ENCODE measurements at places on chromosomes 1 and 21. TPM values are rescaled to one million over a fixed set of nuclear protein-coding genes. Genes with fewer than 3 reads are reported as not detected.

Gene AMY2A
- total RNA-seq, result not detected

Gene CLCNKB
- total RNA-seq, result 1.9 TPM

Gene FTCD
- total RNA-seq, result 4.5 TPM

Gene TEKT2
- total RNA-seq, result not detected

Gene HMGCL
- total RNA-seq, result 33.5 TPM

GRCh38 chr1:5915587-5916571 is 76.3 kb downstream of the NPHP4 start:
- H3K27ac ChIP-seq, result no peak overlapping the region
- H3K4me1 ChIP-seq, result no peaks in the 10 kb centered on the region
- no peaks in the 10 kb centered on the region for H3K27me3 ChIP-seq
- H3K36me3 ChIP-seq, result no peaks in the 10 kb centered on the region
- H3K4me3 ChIP-seq, result no peak overlapping the region

DNA sequence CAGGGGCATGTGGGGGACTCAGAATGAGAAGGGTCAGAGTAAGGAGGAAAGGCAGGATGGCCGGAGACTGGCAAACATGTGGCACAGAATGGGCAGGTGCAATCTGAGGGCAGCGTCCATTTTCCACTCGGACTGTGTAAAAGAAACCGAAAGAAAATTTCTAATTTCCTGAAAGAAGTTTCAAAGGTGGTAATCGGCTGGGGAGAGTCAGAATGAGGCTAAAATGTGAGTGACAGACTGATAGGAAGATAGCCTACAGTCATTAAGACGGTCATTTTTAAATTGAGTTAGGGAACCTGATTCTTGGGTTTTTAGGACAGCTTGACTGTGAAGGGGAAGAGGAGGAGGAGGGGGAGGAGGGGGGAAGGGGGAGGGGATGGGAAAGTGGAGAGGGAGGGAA is 23.6 kb downstream of the COA6 start:
- H3K27me3 ChIP-seq, result no peaks in the 10 kb centered on the region
- H3K4me1 ChIP-seq, result no peaks in the 10 kb centered on the region
- no peaks in the 10 kb centered on the region for H3K36me3 ChIP-seq
- no peak overlapping the region for H3K27ac ChIP-seq
- no peak overlapping the region for H3K4me3 ChIP-seq
- DNase-seq, result no peak

GRCh38 chr1:181208967-181209366 is 120.5 kb downstream of the IER5 start:
- no peak for DNase-seq
- no peak overlapping the region for H3K27ac ChIP-seq
- H3K27me3 ChIP-seq, result no peaks in the 10 kb centered on the region
- H3K36me3 ChIP-seq, result no peaks in the 10 kb centered on the region
- H3K4me1 ChIP-seq, result no peaks in the 10 kb centered on the region
- H3K4me3 ChIP-seq, result no peak overlapping the region

GRCh38 chr1:201889090-201889968 is 631 bp downstream of the SHISA4 start:
- no peaks in the 10 kb centered on the region for H3K36me3 ChIP-seq
- H3K4me3 ChIP-seq, result peak overlapping the region; percentile 68
- peaks cover 10% of the 10 kb centered on the region for H3K4me1 ChIP-seq
- H3K27me3 ChIP-seq, result no peaks in the 10 kb centered on the region
- no peak for DNase-seq

DNA sequence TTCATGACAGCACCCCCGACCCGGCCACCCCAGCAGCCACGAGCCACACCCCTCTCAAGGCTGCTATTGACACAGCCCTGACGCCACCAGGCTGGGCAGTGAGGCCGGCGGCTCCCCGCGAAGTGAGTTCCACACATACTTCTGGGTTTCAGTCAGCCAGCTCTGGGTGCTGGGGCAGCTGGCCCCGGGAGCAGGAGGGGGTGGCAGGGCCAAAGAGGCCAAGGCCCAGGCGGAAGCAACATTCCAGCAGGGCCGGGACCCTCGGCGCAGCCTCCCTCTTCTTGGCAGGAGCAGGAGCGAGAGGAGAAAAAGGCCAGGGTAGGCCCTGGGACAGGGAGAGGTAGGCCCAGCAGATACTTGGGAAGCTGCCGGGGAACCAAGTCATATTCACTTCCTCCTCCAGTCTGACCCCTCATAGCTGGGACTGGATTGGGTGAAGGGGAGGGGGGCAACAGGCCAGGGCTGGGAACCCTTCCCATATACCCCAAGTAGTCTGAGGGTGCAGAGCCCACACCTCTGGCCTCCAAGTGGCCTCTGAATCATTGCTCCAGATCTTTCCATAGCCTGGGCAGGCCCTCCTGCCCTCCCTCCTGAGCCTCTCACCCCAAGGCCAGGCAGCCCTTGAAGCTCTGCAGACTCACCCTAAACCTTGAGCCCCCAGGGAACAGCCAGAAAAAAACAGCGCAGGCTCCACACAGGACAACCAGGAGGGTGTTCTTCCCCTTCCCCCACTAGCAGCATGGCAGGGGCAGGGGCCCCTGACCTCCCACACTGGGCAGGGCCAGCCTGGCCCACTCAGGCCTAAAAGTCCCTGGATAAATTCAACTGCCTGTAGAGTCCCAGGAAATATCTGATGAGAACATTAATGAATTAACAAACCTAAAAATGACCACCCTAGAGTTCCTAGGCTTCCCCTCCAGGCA is 5.7 kb downstream of the HSPG2 start:
- H3K4me1 ChIP-seq, result peaks cover 42% of the 10 kb centered on the region
- no peaks in the 10 kb centered on the region for H3K27me3 ChIP-seq
- H3K4me3 ChIP-seq, result no peak overlapping the region
- no peaks in the 10 kb centered on the region for H3K36me3 ChIP-seq
- peak overlapping the region; percentile 93 for H3K27ac ChIP-seq
- DNase-seq, result peak; percentile 70

DNA sequence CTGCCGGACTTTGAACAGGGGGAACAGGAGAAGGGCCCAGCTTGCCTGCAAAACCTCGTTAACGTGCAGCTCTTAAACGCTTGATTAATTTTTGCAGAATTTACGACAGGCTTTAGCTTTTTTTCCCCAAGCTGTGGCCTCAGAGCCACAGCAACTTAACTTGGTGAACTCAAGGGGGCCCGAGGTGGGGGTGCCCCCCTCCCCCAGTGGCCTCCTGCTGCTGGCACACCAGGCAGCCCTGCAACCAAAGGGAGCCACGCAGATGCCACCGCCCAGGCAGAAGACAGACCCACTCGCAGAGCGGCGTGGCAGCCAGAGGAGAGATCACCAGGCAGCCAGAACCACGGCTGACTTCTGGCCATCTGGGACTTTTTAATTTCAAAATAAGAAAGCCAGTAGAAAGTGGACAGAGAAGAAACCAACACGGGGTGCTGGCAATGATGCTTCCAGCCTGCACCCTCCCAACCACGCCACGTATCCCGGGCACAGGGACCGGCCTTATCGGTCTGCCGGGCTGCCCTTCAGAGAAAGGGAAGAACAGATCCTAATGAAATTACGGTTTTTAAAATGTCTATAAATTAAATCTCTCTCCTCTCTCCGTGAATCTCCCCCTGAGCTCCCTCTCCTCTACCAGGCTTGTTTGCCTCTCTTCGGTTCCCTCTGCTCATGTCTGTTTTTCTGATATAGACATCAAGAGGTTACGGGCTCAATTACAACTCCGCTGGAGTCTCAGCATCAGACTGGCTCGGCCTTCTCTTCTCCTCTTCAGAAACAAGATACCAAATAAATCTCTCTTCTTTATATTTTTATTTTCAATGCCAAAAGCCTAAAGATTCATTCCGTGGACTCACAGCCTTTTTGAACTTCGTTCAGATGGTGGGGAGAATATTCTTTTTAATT is 6.4 kb downstream of the CASZ1 start:
- no peak for DNase-seq
- peak overlapping the region; percentile 87 for H3K27ac ChIP-seq
- H3K4me1 ChIP-seq, result no peaks in the 10 kb centered on the region
- H3K27me3 ChIP-seq, result peaks cover 4% of the 10 kb centered on the region

GRCh38 chr1:151478140-151478812 is 19.0 kb upstream of the POGZ start:
- DNase-seq, result no peak
- peak overlapping the region; percentile 56 for H3K27ac ChIP-seq
- no peaks in the 10 kb centered on the region for H3K27me3 ChIP-seq
- no peaks in the 10 kb centered on the region for H3K36me3 ChIP-seq
- no peak overlapping the region for H3K4me3 ChIP-seq
- H3K4me1 ChIP-seq, result no peaks in the 10 kb centered on the region

GRCh38 chr1:100955322-100955721 is 59.4 kb downstream of the SLC30A7 start:
- peak overlapping the region; percentile 23 for H3K27ac ChIP-seq
- DNase-seq, result no peak
- no peak overlapping the region for H3K4me3 ChIP-seq
- H3K4me1 ChIP-seq, result no peaks in the 10 kb centered on the region

DNA sequence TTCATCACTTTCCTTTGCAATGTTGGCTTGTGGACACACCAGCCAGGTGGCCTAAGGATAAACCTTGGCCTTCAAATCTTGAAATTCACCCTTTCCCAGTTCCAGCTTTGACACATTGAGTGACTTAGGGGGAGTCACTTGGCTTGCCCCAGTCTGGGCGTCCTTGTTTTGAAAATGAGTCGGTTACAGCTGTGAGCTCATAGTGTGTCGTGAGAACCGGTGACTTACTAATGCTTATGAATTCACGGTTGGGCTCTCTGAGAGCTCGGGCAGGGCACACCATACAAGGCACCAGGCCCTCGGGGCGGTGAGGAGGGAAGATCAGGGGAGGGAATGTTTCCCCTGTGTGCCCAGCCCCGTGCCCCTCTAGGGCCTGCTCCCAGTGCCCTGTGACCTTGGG is 126.9 kb upstream of the TMPRSS2 start:
- no peak for DNase-seq
- H3K4me3 ChIP-seq, result no peak overlapping the region
- no peaks in the 10 kb centered on the region for H3K4me1 ChIP-seq
- no peaks in the 10 kb centered on the region for H3K36me3 ChIP-seq
- H3K27ac ChIP-seq, result no peak overlapping the region
- no peaks in the 10 kb centered on the region for H3K27me3 ChIP-seq

DNA sequence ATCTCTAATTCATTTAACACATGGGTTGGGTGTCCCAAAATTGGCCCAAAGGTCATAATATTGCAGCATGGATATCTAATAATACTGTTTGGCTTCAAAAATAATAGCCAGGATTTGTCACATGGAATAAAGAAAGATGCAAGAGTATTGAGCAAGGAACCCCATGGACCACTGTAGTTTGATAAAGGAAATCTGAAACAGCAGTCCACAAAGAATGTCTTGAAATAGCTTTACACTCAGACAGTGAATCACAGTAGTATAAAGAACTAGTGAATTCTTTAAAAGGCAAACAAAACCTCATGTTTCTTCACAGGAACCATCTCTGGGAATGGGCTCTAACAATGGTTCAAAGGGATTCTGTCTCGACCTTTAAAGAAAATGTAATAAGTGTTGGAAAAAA is 576.1 kb upstream of the ZRANB2 start:
- H3K36me3 ChIP-seq, result no peaks in the 10 kb centered on the region
- no peaks in the 10 kb centered on the region for H3K4me1 ChIP-seq
- no peak overlapping the region for H3K4me3 ChIP-seq
- no peak for DNase-seq
- H3K27ac ChIP-seq, result no peak overlapping the region
- no peaks in the 10 kb centered on the region for H3K27me3 ChIP-seq

Measured in uterus (tissue), 4 donors.